ENCODE measurements at places on chromosomes 7 and 10. TPM values are rescaled to one million over a fixed set of nuclear protein-coding genes. Genes with fewer than 3 reads are reported as not detected.

PKD2L1 gene
- not detected for total RNA-seq

ERVW-1 gene
- total RNA-seq = not detected

- no peak for DNase-seq
Observed at GRCh38 chr7:2777898-2778535, 66.1 kb downstream of the GNA12 start.

DNA sequence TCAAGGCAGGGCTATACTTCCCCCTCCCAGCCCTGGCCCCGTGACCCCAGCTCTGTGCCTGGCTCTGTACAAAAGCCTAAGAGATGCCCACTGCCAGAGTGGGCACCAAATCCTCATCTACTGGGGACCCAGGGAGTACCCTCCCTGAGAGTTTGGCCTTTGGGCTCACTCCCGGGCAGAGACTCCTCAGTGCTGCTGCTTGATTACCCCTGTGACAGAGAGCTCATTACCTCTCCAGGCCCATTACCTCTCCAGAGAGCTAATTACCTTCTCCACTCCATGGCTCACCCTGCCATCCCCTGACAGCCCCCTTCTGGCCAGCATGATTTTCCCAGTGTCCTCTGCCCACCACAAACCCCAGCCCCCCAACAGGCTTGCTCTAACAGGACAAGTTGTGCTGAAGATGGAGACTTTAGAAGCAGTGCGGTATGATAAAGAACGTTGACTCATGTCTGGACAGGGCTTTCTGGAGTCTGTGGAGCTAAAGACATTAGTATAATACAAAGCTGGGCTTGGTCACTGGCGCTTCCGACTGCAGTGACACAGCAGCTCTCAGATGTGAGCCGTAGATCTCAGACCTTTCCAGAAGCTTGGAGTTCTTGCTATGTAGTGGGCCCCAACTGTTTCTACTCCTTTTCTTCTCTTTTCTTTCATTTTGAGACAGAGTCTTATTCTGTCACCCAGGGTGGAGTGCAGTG is 111.3 kb upstream of the KCTD7 start:
- DNase-seq = no peak

GRCh38 chr10:1807924-1808323 is 70.6 kb upstream of the ADARB2 start:
- no peak for DNase-seq

GRCh38 chr7:158617737-158618128 is 30.1 kb upstream of the PTPRN2 start:
- no peak for DNase-seq

PRF1 gene
- total RNA-seq = 8.8 TPM

- no peak for DNase-seq
Observed at GRCh38 chr10:89364531-89364930, 13.3 kb upstream of the IFIT1B start.

DNA sequence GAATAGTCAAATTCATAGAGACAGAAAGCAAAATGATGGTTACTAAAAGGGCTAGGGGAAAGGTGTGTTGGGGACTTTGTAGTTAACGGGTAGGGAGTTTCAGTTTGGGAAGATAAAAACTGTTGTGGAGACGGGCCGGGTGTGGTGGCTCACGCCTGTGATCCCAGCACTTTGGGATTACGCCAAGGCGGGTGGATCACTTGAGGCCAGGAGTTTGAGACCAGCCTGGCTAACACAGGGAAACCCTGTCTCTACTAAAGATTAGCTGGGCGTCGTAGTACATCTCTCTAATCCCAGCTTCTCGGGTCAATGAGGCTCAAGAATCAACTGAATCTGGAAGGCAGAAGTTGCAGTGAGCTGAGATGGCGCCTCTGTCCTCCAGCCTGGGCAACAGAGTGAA is 30.8 kb downstream of the KPNA7 start:
- no peak for DNase-seq

DNA sequence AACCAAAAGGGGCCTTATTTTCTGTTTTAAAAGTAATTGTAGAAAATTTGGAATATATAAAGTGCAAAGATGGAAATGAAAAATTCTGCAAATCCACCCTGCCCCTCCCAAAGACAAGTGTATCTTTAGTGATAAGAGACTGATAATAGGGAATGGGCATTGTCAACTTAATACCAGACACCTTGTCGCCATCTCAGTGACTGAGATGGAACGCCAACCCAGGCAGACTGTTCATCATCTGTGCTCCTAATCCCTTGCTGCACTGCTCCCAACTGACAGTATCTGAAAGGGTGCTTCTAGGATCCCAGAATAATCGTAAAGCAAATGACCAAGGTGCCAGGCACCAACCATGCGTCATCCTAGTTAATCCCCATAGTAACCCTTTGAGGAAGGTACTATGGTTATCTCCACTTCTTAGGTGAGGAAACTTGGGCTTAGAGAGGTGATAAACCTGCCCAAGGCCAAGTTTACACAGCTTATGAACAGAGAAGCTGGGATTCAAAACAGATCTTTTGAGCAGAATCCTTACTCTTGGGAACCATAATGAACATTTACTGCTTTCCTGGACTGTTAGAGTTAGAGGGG is 583.7 kb downstream of the GATA3 start:
- no peak for DNase-seq

SPDYE9 gene
- not detected for total RNA-seq

All from kidney (tissue), 22 donors.